ENCODE measurements at places on chromosomes 12 and 14.

- no peak for DNase-seq
Observed at GRCh38 chr14:67673451-67673850, 981 bp downstream of the VTI1B start.

DNA sequence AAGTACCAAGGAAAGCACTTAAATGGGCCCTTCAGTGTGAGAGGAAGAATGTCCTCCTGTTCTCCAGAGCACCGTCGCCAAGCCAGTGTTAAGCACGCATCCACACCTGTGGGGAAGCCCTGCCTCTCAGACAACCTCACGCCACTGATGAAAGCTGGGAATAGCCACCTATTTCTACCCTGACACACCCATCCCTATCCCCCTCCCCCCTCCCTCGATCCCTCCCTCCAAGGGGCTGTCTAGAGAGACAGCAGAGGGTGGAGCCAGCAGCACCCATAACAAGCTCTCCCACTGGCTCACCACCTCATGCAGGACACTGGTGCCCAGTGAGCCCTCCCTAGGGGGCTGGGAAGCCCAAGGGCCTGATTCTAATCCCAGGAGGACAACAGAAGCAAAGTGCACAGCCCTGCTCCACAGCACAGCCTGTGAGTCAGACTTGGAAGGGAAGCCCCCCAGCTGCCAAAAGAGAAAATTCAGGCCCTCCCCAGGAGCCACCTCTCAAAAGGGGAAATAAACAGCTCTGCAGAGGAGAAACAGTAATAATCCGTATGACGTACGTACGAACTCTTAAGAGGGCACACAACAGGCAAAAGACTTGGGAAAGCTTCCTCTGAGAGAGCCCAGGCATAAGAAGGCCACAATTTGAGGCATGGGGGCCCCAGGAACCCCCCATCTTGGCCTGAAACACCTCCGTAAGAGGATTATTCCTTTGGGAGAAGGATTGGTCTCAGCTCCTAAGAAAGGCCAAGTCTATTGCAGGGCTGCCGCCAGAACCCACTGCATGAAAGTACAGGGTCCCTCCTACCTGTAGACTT is 7.8 kb downstream of the PITPNM2 start:
- peak; percentile 86 for DNase-seq

DNA sequence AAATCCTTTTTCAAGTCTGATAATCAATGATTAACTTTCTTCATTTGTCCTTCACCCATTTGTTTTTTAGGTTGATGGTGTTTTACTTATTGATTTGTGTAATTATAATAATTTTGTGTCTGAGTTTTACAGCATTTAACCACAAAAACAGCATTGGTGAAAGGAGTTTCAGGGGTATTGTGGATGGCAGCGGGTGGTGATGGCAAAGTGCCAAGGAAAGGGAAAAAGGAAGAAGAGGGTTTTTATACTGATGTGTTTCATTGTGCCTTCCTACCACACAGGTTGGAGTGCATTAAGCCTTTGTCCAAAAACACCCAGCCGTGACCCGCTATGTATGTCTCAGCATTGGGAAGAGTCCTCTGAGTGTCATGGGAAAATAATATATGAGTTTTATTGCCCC is 150.3 kb downstream of the DAD1 start:
- no peak for DNase-seq

DNA sequence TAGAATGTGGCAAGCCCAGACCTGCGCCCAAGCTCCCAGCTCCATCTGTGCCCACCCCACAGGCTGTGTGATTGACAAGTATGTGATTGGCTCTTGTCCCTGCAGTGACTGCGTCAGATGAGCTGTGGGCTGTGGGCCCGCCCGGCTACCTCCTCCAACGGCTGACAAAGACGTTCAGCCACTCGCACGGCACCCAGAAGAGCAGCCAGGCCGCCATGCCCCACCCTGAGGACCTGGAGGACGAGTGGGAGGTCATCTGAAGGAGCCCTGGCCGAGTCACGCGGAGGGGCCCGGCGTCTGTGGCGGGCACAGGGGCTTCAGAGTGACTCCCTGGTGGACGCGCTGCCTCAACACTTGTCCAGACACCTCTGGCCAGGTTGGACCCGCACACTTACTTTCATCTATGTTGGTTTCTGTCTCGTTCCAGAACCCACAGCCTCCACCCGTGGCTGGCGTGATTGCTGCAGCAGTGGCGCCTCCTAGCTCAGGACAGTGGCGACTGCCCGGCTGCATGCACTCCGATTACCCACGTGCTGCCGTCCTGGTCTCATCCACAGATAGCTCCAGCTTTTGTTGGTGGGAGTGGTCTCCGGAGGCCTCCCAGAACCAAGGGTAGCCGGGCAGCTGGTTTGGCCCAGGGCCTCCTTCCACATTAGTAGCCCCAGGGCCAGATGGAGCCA is 11.4 kb downstream of the ANKRD9 start:
- DNase-seq = no peak

GRCh38 chr14:72060460-72060859 is 128.2 kb downstream of the RGS6 start:
- DNase-seq = no peak

DNA sequence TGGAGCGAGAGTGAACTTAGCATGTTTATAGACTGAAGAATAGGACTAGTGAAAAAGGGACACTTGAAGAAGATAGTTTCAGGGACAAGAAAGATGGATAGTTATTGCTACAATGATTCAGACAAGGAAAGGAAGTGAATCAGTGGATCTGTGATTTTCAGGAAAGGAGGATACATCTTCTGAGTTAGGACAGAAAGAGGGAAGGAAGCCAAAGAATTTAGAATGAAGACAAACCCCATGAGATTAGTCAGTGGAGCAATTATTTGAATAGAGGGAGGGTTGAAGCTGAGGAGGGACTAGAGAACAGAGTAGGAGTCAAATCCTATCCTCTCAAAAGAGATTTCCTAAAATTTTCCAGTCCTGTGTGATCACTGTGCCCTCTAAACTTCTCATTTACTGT is 282.7 kb downstream of the AKAP6 start:
- no peak for DNase-seq

GRCh38 chr14:80973931-80974641 is 18.7 kb downstream of the TSHR start:
- DNase-seq = no peak

DNA sequence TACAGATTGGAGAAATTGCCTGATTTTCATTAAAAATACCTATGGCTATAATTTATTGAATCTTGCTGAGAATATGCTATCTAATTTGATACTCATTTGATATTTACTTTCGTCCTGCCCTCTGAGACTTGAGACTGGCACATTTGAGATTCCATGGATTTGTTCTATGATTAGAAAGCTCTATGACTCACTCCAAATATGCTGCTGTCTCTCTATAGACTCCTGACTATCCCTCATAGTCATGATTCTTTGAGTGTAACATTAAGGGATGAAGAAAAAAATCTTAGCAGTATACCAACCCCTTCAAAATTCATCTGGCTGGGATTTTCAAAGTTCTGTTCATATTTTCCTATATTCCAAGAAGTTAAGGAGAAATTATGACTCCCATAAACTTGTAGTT is 191.9 kb downstream of the LRIG3 start:
- no peak for DNase-seq

DNA sequence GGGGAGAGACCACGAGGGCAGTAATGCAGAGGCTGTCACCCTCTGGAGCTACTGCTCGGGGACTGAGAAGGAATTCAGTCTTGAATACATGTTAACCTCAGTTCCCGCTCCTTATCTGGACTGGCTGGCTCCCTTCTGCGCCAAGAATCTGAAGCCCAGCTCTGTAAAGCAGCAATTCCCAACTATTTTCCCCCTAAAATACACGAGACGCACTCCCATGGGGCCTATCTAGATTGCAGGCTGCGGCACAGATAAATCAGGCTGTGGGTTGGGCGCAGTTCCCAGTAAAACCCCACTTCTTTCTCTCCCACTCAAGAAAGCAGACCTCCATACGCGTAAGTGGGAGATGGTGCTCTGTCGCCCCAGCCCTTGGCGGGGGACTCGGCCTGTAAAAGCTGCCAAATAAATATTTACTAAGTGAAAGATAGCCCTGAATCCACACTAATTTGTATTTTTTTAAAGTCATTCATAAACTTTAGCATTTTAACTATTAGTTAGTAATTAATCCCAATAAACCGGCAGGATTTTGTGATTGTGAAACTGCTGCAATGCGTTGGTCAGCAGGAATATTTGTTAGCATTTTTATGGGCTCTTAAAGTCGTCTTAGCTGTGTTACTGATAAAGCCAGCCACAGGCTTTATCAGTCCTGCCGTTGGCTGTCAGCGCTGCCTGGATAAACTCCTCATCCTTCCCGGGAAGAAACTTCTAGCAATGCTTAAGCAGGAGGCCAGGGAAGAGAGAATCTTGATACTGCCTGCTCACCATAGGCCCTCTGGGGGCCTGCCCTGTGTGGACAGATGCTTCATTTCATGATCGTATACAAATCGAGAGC is 17.8 kb downstream of the FBXL14 start:
- no peak for DNase-seq

GRCh38 chr12:6758506-6759095 is 5.7 kb upstream of the MLF2 start:
- no peak for DNase-seq

DNA sequence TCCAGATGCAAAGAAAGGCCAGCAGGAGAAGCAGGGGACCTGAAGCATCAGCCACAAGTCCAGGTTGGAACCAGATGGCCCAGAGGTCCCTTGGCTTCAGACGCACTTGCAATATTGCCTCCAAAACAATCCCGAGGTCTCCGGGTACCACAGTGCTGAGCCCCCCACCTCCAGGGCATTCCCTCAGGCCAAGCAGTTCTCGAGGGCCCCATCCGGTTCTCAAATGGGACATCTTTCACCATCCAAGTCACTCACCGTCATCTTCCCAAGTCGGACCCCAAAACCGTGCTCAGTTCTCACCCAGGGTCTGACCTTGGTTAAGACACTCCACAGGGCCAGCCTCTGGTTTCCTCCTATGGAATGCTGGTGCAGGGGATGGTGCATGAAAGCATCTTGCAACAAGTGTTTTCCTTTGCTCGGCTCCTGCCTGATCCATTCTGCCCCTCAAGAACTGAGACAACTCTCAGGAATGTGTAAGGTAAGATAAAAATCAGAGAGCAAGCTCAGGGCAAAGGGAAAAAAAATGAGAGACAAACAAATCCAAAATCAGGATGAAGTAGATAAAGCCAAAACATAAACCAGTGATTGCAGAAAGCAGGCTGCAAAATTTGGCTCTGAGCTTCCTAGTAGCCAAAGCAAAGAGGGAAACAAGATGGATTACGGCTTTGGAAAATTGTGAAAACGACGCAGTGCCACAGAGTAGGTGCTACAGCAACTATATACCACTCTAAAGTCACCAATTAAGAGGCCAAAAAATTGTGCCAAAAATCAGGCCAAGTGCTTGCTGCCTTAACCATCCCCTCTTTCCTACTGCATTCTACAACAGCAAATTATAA is 8.0 kb downstream of the NCOR2 start:
- DNase-seq = no peak

DNA sequence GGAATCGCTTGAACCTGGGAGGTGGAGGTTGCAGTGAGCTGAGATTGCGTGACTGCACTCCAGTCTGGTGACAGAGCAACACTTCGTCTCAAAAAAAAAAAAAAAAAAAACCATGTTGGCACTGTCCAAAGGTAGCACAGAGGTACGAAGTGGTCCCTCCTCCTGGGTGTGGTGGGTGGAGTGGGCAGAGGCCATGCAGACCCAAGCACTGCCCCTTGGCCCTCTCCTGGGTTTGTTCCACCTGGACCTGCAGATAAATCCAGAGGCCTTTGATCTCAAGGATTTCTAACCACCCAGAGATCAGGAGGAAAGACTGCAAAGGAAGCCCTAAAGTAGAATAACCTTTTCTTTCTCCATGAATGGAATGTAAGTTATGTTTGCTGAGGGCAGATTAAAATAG is 8.7 kb upstream of the GALNT6 start:
- no peak for DNase-seq

- DNase-seq = no peak
Observed at GRCh38 chr14:34030864-34031263, 80.0 kb upstream of the EGLN3 start.

DNA sequence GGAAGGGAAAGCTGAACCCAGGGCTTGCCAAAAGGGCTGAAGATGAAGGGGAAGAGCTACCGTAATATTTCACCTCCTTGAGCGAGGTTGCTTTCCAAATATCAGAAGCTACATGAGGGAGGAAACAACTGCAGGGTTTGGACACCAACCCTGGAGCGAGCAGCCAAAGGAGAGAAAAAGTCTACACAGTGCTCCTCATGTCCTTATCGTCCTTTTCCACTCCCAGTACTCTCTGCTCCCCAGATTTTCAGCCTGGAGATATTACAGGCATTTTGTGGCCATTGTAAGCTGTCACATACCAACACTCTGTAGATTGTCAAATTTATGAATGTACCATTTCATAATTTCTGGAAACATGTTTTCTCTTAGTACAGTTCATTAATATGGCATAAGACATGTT is 115.9 kb downstream of the GPHN start:
- no peak for DNase-seq

- no peak for DNase-seq
Observed at GRCh38 chr12:12592930-12593329, 18.7 kb upstream of the CREBL2 start.

- DNase-seq = no peak
Observed at GRCh38 chr12:3107954-3108353, 30.8 kb downstream of the TSPAN9 start.

- DNase-seq = no peak
Observed at GRCh38 chr12:12998248-12998647, 1.8 kb downstream of the HEBP1 start.

GRCh38 chr12:54166567-54167499 is 22.0 kb downstream of the SMUG1 start:
- no peak for DNase-seq

GRCh38 chr12:14960548-14961465 is 594 bp downstream of the ARHGDIB start:
- DNase-seq = no peak

DNA sequence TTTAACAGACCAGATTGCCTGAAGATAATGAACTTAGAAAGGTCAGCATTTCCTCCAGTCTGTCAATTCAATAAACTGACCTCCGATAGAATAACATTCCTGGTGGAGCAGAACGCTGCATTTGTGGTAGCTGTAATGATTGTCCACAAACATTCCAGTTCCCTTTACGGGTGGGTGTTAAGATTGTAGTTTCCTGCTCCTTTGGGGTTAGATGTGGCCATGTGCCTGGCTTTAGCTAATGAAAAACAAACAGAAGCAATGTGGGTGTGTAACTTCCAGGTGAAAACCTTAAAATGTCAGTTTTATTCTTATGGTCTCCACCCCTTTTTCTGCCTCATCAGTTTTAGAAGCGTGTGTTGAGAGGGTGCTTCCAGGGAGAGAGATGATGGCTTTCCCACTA is 217.3 kb upstream of the CRY1 start:
- no peak for DNase-seq

DNA sequence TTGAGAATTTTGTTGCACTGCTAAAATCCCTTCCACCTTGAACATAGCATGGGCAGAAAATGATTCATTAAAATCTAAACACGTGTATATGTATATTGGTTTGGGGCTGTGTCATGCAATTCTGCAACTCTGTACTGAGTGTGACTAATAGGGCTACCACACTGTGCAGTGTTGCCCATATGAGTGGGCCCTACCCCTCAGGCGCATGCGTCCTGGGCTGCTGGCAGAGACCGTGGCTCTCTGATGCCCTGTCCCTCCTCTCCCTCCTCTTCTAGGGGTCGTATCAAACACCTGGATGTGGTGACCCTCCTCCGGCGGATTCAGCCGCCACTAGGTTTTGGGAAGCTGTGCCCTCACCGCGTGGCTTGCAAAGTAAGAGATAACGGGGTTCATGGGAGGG is 128.4 kb upstream of the FKBP4 start:
- no peak for DNase-seq
